OCI-M1 (cell line): ENCODE measurements at places on chromosomes 6 and 20.

DNA sequence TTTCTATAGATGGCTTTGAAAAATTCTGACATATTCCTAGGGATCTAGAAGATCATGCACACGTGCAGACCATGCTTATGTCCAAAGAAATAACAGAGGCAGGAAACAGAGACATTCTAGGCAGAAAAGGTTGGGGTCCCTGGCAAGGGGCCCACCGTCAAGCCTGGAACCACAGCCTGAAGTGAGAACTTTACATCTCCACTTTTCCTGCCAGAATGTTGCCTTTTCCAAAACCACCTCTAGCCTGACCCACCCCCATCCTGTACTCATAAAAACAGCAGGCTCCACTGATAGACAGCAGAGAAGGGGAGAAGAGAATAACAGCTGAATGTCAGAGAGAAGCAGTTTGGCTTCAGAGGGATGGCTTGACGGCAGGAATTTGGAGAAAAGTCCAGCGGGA, 257.3 kb upstream of the NT5E start:
- DNase-seq, result no peak

- no peak for DNase-seq
These were observed 37.1 kb upstream of the YWHAB start for GRCh38 chr20:44848254-44849015.

- no peak for DNase-seq
These were observed 4.5 kb upstream of the TCEA2 start for GRCh38 chr20:64058536-64058935.

- no peak for DNase-seq
These were observed 586.6 kb downstream of the KIF16B start for GRCh38 chr20:15986690-15987089.

DNA sequence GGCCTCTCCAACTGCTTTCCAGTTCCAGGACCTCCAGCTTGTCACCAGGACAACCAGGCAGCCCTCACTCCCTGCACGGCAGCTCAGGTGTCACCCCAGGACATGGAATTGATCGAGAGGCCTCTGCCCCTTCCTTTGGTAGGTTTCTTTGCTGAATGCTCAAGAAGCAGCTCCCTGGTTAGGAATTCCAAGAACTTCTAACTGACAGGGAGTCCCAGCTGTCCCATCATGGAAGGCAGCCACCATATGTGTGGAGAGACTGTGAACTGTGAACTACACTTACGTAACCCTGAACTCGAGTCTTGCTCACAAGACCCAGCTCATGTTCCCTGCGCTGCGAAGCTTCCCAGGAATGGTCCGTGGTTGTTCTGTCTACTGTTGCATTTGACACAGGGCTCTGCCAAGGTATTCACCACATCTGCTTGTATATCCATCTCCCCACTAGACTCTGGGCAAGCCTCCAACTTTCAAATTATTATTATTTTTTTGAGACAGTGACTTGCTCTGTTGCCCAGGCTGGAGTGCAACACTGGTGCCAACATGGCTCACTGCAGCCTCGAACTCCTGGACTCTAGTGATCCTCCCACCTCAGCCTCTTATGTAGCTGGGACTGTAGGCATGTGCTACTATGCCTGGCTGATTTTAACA, 35.7 kb downstream of the MGME1 start:
- no peak for DNase-seq

- DNase-seq, result no peak
These were observed 300.1 kb upstream of the KCNQ5 start for GRCh38 chr6:72321788-72322187.

DNA sequence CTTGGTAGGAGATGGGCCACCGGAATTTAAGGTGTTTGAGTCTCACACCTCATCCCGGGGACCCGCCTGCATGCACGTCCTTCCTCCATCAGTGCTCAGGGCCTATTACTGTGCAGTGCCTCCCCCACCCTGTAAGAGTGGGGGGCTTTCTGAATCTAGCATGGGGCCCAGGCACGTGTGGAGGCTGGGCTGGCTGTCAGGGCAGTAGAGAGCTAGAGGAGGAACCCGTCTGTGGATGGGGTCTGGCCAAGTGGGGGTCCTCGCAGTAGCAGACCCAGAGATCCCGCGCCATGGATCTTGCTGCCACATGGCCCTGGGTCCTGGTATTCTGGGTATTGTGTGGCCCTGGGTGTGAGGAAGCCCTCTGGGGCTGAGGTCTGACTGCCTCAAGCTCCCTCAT, 42.9 kb downstream of the SRC start:
- DNase-seq, result no peak
